ENCODE measurements at places on chromosomes 2 and 18. TPM values are rescaled to one million over a fixed set of nuclear protein-coding genes. Genes with fewer than 3 reads are reported as not detected.

DNA sequence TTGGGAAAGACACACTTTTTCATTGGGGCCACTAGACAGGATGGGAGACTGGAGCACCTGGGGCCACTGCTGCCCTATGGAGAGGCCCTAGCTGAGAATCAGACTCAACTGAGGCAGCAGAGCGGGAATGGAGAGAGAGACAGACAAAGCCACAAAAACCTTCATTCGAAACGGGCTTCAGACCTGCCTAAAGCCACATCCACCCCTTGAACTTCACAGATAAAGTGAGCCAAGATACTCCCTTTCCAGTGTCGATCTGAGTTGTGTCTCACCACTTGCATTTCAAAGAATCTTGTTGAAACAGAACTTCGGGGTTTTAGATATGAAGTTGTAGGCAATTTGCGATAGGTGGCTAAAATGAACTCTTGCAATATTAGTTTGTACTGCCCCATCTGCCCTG lies 11.3 kb upstream of the LDLRAD4 start:
- no peaks in the 10 kb centered on the region for H3K4me1 ChIP-seq
- no peaks in the 10 kb centered on the region for H3K27me3 ChIP-seq
- H3K27ac ChIP-seq, result no peak overlapping the region
- no peaks in the 10 kb centered on the region for H3K36me3 ChIP-seq

DNA sequence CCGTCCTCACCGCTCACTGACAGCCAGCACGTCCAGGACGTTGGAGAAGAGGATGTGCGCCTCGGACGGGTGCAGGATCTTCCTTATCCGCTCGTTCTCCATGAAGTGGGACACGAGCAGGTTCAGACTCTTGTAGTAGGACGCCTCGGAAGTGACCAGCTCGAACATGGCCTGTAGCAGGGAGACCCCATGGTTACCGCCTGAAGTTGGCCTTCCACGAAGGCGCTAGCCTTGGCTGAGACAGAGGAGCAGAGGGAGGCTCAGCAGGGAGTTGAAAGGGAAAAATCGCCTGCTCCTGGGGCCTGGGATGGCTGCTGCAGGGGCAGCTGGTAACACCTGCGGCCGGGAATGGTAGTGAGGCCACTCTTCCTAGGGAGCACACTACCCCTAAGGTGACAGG lies 24.7 kb downstream of the SNORC start:
- H3K27me3 ChIP-seq, result no peaks in the 10 kb centered on the region
- H3K27ac ChIP-seq, result no peak overlapping the region
- DNase-seq, result no peak
- H3K4me3 ChIP-seq, result no peak overlapping the region
- no peaks in the 10 kb centered on the region for H3K36me3 ChIP-seq

SP100 gene
- total RNA-seq, result 71.9 TPM

- peaks cover 56% of the 10 kb centered on the region for H3K4me1 ChIP-seq
- no peak for DNase-seq
- no peaks in the 10 kb centered on the region for H3K27me3 ChIP-seq
- no peak overlapping the region for H3K4me3 ChIP-seq
- H3K27ac ChIP-seq, result no peak overlapping the region
These were observed 4.4 kb downstream of the HDLBP start for GRCh38 chr2:241310917-241311566.

DNA sequence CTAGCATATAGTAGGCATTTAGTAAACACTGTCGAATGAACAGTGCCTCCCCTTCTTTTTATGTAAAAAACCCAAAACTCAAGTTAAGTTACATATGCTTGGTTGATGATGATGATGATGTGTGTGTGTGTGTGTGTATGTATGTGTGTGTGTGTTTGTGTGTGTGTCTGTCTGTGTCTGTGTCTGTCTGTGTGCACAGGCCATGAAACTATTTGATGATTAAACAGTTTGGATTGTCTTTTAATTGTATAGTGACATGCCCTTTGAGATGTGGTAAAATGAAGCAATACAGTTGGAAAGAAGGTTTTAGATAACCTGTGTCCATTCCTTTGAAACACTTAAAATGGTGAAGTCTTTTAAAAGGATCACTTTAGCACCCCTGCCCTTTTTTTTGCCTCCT lies 105.6 kb downstream of the MAP4K4 start:
- peaks cover 38% of the 10 kb centered on the region for H3K4me1 ChIP-seq
- no peak overlapping the region for H3K4me3 ChIP-seq
- DNase-seq, result no peak
- no peaks in the 10 kb centered on the region for H3K27me3 ChIP-seq
- H3K27ac ChIP-seq, result no peak overlapping the region

DNA sequence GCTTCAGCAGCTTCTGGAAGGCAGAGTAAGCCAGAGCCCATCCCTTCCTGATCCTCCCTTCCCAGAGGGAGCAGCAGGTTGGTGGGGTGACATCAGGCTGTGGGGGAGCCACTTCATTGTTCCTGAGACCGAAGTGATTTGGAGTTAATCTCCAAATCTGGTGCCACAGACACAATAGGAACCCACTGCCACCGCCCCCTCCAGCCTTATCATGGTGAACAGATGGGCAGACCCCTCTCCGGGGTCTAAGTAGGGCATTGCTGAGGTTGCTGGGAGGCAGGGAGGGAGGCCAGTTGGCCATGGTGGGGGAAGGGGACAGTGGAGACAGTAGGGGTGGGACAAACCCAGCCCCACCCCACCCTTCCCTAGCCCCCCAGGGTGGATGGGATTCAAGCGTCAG lies 25.6 kb upstream of the SLC35F6 start:
- no peaks in the 10 kb centered on the region for H3K36me3 ChIP-seq
- DNase-seq, result no peak
- no peak overlapping the region for H3K27ac ChIP-seq
- no peaks in the 10 kb centered on the region for H3K27me3 ChIP-seq
- no peaks in the 10 kb centered on the region for H3K4me1 ChIP-seq

DNA sequence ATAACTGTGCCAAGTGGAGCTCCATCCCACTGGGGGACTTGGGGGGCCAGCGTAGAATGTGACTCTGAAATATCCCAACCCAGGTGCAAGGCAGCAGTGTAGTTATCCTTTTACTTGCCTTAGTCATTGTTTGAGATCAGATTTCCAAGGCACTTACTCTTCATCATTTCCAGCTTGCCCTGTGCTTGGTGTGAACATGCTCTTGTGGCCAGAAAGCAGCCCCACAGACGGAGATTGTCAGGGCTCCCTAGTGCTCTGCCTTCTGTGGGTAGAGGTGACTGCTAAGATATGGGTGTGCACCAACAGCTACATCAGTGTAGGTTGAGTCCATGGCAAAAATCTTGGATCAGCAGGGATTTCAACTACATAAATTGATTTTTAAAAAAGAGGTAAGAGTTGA lies 2010.0 kb upstream of the PIK3C3 start:
- no peak overlapping the region for H3K27ac ChIP-seq
- H3K4me3 ChIP-seq, result no peak overlapping the region
- no peak for DNase-seq

DNA sequence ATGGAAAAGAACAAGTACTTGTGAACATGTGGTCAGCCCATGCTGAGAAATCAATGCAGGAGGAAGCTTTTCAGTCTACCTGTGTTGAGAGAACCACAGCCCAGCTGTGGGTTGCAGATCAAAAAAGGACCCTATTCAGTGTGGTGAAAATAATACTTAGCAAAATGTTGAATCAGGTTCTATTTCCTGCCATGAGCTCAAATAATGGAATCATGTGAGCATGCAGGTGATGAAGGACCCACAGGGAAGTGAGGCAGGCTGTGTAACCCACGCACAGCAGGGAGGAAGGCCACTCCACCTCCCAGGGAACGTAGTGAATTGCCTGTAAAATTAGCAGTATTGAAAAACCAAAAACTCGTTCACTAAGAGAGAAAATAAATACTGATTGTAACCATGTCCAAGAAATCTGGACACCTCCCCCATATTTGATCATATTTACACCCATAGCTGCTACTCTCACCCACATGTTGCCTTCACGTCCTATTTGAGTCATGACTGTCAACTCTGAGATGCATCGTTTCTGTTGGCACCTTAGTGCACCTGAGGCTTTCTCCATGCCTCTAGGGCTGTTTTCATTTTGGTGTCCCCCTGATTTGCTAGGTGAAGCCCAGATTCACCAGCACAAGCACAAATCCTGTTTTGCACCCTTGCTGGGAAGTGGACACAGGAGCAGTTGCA lies 20.5 kb upstream of the BCL2L11 start:
- DNase-seq, result no peak
- no peak overlapping the region for H3K27ac ChIP-seq
- H3K27me3 ChIP-seq, result no peaks in the 10 kb centered on the region
- H3K36me3 ChIP-seq, result no peaks in the 10 kb centered on the region
- H3K4me3 ChIP-seq, result no peak overlapping the region

- peaks cover 15% of the 10 kb centered on the region for H3K4me1 ChIP-seq
- no peaks in the 10 kb centered on the region for H3K36me3 ChIP-seq
- no peaks in the 10 kb centered on the region for H3K27me3 ChIP-seq
These were observed 72.0 kb upstream of the FSHR start for GRCh38 chr2:49226360-49226759.

GRCh38 chr2:98935777-98936352 lies at the start of gene CRACDL:
CRACDL (minus strand) TSS chr2:98936225; CDS start chr2:98846800, 89,425 bp downstream.
- H3K36me3 ChIP-seq, result no peaks in the 10 kb centered on the region
- peak within 1 kb of the TSS; percentile 89 for H3K4me3 ChIP-seq
- H3K4me1 ChIP-seq, result peaks cover 18% of the 10 kb centered on the region
- peak within 1 kb of the TSS; percentile 63 for H3K27ac ChIP-seq
- H3K27me3 ChIP-seq, result no peaks in the 10 kb centered on the region

C2orf68 gene
- 9.9 TPM for total RNA-seq

CCL20 gene
- total RNA-seq, result 2.6 TPM

DNA sequence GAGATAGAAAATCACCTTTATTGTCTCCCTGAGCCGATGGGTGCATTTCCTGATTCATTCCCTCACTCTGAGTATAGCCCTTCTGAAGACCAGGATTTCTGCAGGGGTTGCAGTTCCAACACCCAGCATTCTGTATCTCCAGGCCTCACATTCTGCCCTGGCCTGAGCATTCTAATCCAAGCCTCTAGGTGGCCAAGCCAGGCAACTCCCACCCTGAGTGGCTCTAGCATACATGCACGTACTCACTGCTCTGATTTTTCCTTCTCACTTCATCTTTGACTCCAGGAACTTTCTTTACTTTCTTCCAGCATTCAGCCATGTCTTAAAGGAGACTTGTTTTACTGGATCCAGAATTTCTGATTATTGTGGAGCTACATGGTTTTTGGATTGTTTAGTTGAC lies 100.7 kb upstream of the STK39 start:
- no peaks in the 10 kb centered on the region for H3K36me3 ChIP-seq
- no peak overlapping the region for H3K4me3 ChIP-seq
- H3K4me1 ChIP-seq, result peaks cover 20% of the 10 kb centered on the region
- DNase-seq, result peak; percentile 40
- H3K27me3 ChIP-seq, result no peaks in the 10 kb centered on the region

GRCh38 chr2:207135801-207136457 lies 29.8 kb downstream of the KLF7 start:
- H3K27me3 ChIP-seq, result no peaks in the 10 kb centered on the region
- H3K4me1 ChIP-seq, result peaks cover 5% of the 10 kb centered on the region
- no peaks in the 10 kb centered on the region for H3K36me3 ChIP-seq
- no peak overlapping the region for H3K4me3 ChIP-seq

- peaks cover 2% of the 10 kb centered on the region for H3K4me1 ChIP-seq
- H3K27ac ChIP-seq, result no peak overlapping the region
- H3K36me3 ChIP-seq, result no peaks in the 10 kb centered on the region
- no peaks in the 10 kb centered on the region for H3K27me3 ChIP-seq
- no peak overlapping the region for H3K4me3 ChIP-seq
These were observed 5.3 kb upstream of the CTIF start for GRCh38 chr18:48533340-48534070.

DNA sequence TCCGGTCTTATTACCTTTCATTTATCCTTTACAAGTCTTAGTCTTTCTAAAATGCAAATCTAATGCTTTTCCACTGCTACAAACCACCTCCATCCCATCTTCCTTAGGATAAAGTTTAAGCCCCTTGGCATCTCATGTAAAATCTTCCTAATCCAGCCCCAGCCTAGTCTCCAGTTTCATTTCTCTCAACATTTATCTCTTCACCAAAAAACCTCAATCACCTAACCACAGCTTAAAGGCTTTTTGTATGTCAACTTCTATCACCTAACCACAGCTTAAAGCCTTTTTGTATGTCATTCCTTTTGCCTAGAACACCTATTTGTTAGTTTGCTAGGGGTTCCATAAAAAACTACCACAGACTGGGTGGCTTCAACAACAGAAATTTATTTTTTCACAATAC lies 4.2 kb downstream of the TRAK2 start:
- H3K4me3 ChIP-seq, result no peak overlapping the region
- H3K27ac ChIP-seq, result no peak overlapping the region
- H3K4me1 ChIP-seq, result peaks cover 55% of the 10 kb centered on the region
- no peaks in the 10 kb centered on the region for H3K36me3 ChIP-seq

All from body of pancreas (tissue), 4 donors.